Thyroid gland (tissue), 4 donors: ENCODE measurements at places on chromosomes 7 and 10. TPM values are rescaled to one million over a fixed set of nuclear protein-coding genes. Genes with fewer than 3 reads are reported as not detected.

DNA sequence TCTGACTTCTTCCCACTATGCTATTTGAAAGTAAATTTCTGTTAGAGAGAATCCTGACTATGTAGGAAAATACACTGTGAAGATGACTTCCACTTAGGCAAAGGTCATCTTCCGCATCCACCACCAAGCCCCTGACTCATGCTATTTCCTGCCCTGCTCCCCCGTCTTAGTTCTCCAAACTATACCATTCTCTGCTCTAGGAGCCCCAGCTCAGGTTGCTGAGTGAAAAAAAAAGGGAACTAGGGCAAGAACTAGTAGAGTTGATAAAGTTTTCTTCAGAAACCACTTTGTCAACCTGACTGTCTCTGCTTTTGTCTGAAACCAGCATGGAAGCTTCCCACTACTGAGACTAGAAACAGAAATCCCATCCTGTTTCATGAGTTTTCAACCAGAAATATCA is 96.9 kb downstream of the EVX1 start:
- no peak for DNase-seq

DNA sequence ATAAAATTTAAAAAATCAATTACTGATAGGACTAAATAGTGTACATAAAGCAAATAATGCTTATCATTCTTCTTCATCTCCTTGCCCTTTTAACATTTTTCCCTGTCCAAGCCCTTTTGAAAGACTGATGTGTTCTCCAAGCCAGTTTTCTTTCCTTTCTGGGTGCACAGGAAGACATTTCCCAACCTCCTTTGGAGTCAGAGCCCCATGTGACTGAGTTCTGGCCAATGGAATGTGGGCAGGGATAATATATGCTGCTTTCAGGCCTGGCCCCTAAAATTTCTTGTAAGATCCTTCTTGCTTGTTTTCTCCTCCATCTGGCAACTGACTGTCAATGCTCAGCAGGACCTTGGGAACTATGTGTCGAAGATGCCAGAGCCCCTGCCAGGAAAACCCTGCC is 197.5 kb downstream of the EMX2 start:
- DNase-seq = no peak

The PSD gene
- 0.54 TPM for total RNA-seq

DNA sequence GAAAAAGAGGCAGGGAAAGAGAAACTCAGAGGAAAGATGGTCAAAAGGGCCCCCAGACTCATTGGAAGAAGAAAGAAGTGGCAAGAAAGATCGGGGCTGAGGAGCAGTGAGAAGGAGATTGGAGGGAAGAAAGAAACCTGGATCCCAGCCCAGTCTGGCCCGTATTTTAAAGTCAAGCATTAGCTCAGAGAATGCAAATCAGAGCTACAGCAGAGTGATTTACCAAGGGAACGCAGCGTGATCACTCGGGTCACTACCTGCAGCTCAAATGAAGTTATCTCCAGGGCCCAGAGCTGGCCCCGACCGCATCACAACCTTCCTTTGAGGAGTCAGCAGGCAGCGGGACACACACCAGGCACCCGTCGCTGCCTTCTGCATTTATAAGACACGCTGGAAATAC is 72.8 kb downstream of the CARD11 start:
- no peak for DNase-seq

The LRRD1 gene
- 0.13 TPM for total RNA-seq

- DNase-seq = no peak
Observed at GRCh38 chr10:51260376-51260775, 186.1 kb downstream of the PRKG1 start.

DNA sequence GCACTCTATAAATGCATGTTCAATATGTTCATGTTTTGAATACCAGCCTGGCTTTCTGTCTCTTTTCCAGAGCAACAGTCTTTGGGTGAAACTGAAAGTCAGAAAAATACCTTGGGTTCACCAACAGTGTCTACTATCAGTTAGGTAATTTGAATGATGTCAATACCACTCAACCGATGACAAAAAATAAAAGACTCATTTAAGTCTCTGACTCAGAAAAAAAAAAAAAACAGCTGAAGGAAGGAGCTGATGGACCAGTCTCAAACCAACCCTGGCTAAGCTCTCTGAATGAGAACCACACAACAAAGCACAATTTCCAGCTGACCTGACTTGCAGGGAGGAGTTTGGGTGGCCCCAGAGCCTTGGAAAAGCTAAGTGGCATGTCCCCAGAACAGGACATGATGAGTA is 42.5 kb downstream of the ABLIM1 start:
- DNase-seq = no peak

- DNase-seq = no peak
Observed at GRCh38 chr7:744854-745430, 17.9 kb upstream of the PRKAR1B start.

- no peak for DNase-seq
Observed at GRCh38 chr7:44388089-44388970, 62.9 kb upstream of the CAMK2B start.

- no peak for DNase-seq
Observed at GRCh38 chr10:17808971-17809841, at the start of gene MRC1. Gene MRC1 (plus strand): TSS chr10:17809348. CDS start chr10:17809466, 118 bp downstream.

The AIMP2 gene
- 72.3 TPM for total RNA-seq

- DNase-seq = no peak
Observed at GRCh38 chr7:36360244-36360643, 29.4 kb upstream of the ANLN start.

DNA sequence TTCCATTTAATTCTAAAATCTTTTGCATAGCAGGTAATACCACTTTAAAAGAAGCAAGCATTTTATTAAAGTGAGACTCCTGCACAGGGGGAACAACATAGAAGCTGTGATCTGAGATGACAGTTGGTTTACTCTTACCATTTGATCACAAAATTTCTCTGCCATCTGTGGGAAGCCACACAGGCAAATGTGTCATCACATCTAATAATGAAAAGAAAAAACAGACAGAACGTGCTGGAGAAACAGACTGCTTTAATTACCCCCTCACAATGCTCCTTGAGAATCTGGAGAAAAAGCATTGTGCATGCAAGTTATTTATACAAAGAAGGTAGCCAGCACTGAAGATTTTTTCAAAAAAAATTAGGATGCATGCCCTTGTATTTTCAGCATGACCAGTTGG is 165.2 kb upstream of the PTER start:
- DNase-seq = no peak

The DOCK1 gene
- total RNA-seq = 217 TPM

GRCh38 chr10:43166207-43166879 is 28.1 kb downstream of the CSGALNACT2 start:
- no peak for DNase-seq

The PHYHIPL gene
- total RNA-seq = 0.13 TPM

The PYROXD2 gene
- 9.9 TPM for total RNA-seq

The ZNF467 gene
- 14.4 TPM for total RNA-seq

DNA sequence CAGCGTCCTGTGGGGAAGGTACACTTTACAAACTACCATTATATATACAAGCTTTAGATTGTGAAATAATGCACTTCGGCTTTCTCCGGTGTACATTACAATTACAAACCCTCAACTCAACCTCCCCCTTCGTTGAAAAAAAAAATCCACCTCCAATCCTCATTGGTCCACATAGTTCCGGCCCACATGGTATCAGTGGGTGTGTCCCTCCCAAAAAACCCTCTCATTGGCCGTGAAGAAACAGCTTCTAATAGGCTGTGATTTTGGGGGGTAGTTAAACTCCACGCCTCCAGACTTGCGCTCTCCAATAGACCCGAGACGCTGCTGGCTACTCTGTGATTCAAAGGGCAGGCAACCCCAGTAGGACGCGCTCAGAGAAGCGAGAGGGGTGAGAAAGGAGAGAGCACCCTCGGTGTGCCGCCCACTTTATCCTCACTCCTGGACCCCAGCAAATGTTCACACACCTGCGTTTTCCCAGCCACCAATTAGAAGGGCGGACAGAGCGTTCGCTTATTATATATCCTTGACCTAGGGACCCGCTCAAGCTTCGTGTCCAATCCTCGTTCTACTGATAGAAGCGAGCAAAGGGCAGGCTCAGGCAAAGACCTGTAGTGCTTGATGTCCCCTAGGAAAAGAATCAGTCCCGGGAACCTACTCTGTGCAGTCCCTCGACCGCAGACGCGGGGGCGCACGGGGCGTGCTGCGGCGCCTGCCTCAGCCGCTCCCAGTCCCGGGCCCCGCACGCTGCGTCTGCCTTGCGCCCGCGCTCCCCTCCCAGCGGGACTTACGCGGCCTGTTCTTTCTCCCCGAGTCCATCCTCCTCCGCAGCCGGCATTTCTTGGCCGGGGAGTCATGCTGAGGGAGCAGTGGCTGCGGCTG is 991 bp downstream of the PANK1 start:
- DNase-seq = peak; percentile 88

The MMD2 gene
- not detected for total RNA-seq

DNA sequence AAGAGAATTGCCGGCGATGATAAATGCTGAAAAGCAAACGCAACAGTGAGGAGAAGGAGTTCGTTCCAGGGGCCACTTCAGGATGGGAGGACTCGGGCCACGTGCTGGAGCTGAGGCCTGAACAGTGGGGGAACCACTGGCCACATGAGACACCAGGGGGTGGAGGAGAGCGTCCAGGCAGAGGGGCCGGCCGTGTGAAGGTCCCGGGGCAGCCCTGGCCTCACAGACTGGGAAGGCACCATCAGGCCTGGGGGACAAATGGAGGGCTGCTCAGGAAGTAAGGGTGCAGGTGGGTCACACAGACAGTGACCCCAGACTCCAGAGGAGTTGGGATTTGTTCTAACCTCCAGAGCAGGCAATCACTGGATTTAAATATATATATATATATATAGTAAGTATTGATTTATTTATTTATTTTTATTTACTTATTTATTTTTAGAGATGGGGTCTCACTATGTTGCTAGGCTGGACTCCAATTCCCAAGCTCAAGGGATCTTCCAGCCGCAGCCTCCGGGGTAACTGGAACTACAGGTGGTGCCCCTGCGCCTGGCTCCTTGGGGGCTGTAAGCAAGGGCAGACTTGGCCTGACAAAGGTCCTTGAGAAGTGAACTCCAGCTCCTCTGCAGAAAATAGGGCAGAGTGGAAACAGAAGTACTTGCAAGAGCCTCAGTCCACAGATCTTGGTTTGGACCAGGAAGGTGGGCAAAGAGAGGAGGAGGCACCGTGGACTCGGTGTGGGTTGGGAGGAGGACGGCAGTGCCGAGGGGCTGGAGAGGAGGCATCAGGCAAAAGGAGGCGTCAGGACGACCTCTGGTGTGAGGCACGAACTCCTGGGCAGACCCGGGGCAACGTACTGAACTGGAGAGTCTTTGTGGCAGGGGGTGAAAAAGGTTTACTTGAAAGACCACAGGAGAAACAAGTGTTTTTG is 57.3 kb downstream of the TCERG1L start:
- no peak for DNase-seq

- DNase-seq = peak; percentile 86
Observed at GRCh38 chr10:13563481-13564445, 23.0 kb upstream of the PRPF18 start.

DNA sequence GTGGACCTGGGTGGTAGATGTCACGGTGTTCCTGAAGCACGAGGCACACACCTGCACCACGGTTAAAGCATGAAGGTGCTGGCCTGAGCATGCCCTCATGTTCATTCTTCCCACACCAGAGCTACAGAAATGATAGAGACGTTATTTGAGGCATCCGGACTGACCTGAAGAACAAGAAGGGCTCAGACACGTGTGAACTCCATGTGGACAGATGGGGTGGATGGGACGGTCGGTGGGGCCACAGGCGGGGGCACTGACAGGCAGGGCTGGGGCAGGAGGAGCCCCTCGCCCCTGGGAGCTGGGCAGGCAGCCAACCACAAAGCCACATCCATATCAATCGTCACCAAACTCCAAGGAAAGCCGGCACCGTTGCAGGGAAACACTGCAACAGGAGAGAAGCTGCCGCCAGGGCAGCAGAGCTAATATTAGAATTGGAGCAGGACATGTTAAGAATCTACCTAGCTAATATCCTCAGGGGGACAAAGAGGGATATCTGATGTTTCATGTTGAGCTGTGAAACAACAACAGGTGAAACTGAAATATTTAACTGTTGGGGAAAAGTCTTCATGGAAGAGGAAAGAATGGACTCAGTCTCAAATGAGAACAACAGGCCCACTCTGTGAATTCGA is 37.8 kb upstream of the DIP2C start:
- no peak for DNase-seq

- no peak for DNase-seq
Observed at GRCh38 chr10:132514821-132515520, 22.6 kb upstream of the INPP5A start.

DNA sequence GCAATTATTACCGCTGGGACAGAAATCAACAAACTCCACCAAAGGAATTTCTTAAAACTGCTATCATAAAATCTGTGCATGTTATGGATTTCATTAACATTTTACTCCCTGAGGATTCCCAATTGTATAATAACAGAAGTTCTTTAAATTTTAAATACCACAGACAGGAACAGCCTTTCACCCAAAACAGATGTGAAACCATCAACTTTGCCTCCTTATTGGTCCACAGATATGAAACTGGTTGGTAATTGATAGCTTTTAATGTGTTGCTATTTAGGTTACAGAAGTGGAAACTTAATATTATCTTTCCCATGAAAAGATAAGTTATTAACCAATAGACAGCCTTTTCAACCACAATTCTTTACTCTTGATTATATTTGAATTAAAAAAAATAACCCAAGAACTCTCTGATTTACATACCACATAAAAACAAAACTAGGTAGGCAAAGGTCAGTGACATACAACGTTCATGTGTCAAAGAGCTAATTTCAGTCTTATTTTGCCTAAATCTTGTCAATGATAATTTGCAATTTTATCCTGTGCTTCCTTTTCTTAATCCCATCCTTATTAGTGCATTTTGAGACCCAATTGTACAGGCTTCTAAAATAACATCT is 90.0 kb downstream of the NRP1 start:
- DNase-seq = no peak

- no peak for DNase-seq
Observed at GRCh38 chr10:26869528-26869927, 8.8 kb upstream of the ABI1 start.

- no peak for DNase-seq
Observed at GRCh38 chr10:108597657-108598319, 1325.5 kb downstream of the XPNPEP1 start.

- DNase-seq = no peak
Observed at GRCh38 chr10:30080161-30080560, 20.8 kb upstream of the JCAD start.

DNA sequence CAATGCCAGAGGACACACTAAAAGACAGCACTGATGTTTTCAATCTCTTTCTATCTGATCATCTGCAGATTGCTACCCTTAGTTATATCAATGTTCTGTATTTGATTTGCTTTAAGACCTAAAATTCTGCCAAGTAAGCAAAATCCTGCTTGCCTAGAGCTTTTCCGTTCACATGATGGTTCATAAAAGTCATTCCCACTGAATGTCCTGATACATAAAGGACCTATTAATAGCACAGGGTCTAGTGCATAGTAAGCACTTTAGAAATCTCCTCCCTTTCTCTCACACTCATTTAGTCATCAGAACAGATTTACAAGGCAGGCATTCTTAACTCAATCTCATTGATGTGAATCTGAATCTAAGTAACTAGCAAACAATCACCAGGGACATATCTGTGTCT is 68.8 kb downstream of the PCGF5 start:
- no peak for DNase-seq
